Naive thymus-derived CD4-positive, alpha-beta T cell (primary cell): ENCODE measurements at places on chromosomes 4 and X.

DNA sequence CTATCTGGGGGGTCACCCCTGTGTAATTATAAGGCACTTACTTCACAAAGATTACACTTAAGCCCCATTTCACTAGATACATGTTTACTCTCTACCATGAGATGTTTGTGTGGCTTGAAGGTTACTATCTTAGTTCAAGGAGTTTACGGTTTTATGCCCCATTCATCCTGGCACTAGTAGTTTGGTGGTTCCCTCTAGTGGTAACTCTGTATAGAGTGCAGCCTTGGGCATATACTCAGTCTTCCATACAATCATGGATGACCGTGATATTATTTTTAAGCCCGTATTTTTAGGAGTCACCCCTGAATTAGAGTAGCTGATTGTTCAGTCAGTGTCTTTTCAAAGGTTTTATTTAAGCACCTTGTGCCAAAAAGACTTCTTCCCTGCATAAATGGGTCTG, 109.9 kb upstream of the FAM47C start:
- no peaks in the 10 kb centered on the region for H3K36me3 ChIP-seq
- H3K4me1 ChIP-seq: no peaks in the 10 kb centered on the region
- no peak overlapping the region for H3K27ac ChIP-seq
- no peak overlapping the region for H3K4me3 ChIP-seq

GRCh38 chrX:111180750-111181240, 84.8 kb downstream of the PAK3 start:
- H3K36me3 ChIP-seq: no peaks in the 10 kb centered on the region
- no peak overlapping the region for H3K27ac ChIP-seq
- H3K4me3 ChIP-seq: no peak overlapping the region
- no peak for DNase-seq

DNA sequence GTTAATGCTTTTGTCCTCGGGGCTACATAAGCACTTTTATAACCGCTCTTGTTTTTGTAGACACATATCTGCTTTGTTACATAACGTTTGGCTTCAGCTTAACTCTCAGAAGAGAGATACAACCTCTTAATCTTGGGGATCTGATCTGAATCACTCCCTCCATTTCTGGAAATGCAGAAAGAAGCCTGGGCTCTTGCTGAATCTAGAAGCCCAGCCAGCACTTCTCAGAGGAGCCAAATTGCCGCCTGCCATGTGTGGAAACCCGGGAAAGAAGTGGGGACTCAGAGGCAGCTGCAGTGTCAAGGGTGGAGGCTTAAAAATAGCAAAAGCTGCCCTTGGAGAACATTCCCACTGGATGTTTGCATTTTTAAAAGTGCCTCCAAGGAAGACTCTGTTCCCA, 69.3 kb upstream of the LDB2 start:
- no peak for DNase-seq
- no peak overlapping the region for H3K27ac ChIP-seq
- no peaks in the 10 kb centered on the region for H3K36me3 ChIP-seq
- no peak overlapping the region for H3K4me3 ChIP-seq
- H3K4me1 ChIP-seq: no peaks in the 10 kb centered on the region

GRCh38 chrX:102976793-102977495, 39.9 kb downstream of the RAB40AL start:
- no peak overlapping the region for H3K4me3 ChIP-seq
- H3K4me1 ChIP-seq: no peaks in the 10 kb centered on the region
- H3K36me3 ChIP-seq: no peaks in the 10 kb centered on the region
- DNase-seq: no peak

- no peaks in the 10 kb centered on the region for H3K4me1 ChIP-seq
- H3K4me3 ChIP-seq: no peak overlapping the region
Observed at GRCh38 chrX:37686369-37686995, 891 bp downstream of the XK start.

DNA sequence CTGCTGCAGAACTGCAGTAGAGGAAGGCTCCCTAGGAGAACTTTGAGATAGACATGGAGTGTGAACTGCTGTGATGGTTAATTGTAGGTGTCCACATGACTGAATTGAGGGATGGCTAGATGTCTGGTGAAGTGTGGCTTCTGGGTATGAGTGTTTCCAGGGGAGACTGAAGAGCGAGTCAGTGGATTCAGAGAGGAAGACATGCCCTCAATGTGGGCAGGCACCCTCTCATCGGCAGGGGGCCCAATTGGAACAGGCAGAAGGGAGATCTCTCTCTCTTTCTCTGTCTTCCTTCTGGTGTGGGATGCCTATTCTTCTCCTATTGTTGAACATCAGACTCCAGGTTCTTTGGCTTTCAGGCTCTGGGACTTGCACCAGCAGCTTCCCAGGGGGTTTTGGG, 304.7 kb upstream of the GATB start:
- H3K27me3 ChIP-seq: no peaks in the 10 kb centered on the region
- no peak overlapping the region for H3K27ac ChIP-seq
- peak; percentile 22 for DNase-seq
- H3K4me3 ChIP-seq: no peak overlapping the region
- no peaks in the 10 kb centered on the region for H3K36me3 ChIP-seq

DNA sequence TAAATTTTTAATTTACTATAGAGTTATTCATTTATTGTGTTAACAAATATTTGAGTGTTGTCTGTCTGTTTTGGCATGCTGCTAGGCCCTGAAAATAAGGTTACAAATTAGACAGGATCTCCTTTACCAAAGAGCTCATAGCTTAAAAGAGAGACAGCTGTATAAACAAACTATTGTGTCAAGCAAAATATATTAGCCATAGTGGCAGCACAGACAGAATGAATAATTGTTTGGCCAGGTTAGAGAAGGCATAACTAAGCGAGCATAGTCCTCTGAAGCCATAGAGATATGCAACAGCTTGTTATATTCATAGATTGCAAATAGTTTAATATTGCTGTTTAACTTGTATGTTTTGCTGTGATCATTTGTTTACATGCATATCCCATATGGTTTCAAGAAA, 66.7 kb upstream of the NDUFC1 start:
- H3K36me3 ChIP-seq: peaks cover 47% of the 10 kb centered on the region
- H3K4me3 ChIP-seq: no peak overlapping the region
- DNase-seq: no peak
- no peak overlapping the region for H3K27ac ChIP-seq
- no peaks in the 10 kb centered on the region for H3K27me3 ChIP-seq

DNA sequence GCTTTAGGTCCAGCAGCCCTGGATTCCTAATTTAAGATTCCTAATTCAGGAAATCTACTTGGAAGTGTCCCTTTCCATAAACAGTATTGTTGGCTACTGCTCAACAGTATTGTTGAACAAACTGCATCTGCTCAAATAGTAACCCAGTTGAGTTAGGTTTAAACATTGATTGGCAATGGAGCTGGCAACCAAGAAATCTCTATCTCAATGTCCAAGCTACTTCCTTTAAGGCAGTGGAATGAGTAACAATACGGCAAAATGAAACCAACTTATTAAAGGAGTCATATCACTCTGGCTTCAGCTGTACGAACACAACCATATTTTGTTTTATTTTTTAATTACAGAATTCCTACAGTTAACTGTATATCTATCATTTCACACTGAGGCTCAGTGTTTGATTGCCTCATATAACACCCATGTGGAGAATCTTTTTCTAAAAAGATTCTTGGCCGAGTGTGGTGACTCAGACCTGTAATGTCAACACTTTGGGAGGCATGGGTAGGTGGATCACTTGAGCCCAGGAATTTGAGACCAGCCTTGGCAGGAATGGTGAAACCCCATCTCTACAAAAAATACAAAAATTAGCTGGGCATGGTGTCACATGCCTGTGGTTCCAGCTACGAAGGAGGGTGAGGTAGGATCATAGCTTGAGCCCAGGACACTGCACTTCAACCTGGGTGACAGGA, 71.7 kb upstream of the IL13RA1 start:
- H3K27ac ChIP-seq: no peak overlapping the region
- H3K36me3 ChIP-seq: peaks cover 7% of the 10 kb centered on the region
- no peak overlapping the region for H3K4me3 ChIP-seq
- no peaks in the 10 kb centered on the region for H3K27me3 ChIP-seq

GRCh38 chrX:135973025-135973547, 702 bp downstream of the MMGT1 start:
- H3K4me1 ChIP-seq: peaks cover 17% of the 10 kb centered on the region
- no peaks in the 10 kb centered on the region for H3K27me3 ChIP-seq
- no peak for DNase-seq
- H3K27ac ChIP-seq: peak overlapping the region; percentile 83
- H3K36me3 ChIP-seq: no peaks in the 10 kb centered on the region

GRCh38 chrX:10062352-10062751, 94.4 kb upstream of the CLCN4 start:
- no peaks in the 10 kb centered on the region for H3K36me3 ChIP-seq
- H3K27me3 ChIP-seq: no peaks in the 10 kb centered on the region
- no peak for DNase-seq
- H3K4me1 ChIP-seq: no peaks in the 10 kb centered on the region
- H3K4me3 ChIP-seq: no peak overlapping the region
- H3K27ac ChIP-seq: no peak overlapping the region

- H3K36me3 ChIP-seq: no peaks in the 10 kb centered on the region
- H3K4me1 ChIP-seq: no peaks in the 10 kb centered on the region
- no peak overlapping the region for H3K4me3 ChIP-seq
- no peaks in the 10 kb centered on the region for H3K27me3 ChIP-seq
Observed at GRCh38 chrX:6768881-6769280, 234.0 kb upstream of the VCX3A start.

DNA sequence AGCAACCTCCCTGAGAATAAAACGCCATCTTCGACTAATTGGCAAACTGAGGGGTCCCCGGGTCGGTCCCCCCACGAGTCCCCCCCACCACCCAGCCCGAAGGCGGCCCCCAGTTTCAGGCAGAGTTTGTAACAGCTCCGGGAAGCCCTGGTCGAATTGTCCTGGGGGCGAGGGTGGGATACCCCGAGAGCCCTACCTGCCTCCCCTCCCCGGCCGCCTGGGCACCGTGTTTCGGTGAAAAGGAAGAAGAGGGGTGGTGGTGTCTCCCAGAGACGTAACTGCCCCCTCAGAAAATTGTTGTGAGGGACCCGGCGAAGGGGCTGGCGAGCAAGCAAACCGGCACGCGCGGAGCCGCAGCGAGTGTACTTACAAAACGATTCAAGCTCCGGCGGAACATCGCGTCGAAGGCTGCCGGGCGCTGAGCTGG, 1.2 kb downstream of the ATP11C start:
- peak overlapping the region; percentile 55 for H3K4me3 ChIP-seq
- H3K36me3 ChIP-seq: peaks cover 4% of the 10 kb centered on the region
- DNase-seq: no peak
- H3K27me3 ChIP-seq: no peaks in the 10 kb centered on the region
- no peaks in the 10 kb centered on the region for H3K4me1 ChIP-seq

DNA sequence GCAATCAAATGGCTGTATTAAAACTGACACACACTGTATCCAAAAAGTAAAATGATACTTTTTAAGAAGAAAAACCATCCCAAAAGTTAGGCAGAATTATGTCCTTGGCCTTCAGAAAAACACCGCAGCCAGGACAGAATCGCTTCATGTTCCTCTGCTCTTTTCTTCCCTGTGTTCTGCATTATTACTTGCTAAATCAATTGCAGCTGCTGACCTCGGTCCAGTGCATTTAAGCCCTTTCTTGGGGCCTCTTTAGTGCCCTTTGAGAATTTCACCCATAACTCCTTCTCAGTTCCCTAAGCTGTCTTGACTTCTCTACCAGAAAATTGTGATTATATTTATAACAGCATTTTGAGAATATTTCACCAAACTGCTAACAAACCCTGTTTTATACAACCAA, 696.9 kb downstream of the PCDH7 start:
- DNase-seq: no peak
- H3K27me3 ChIP-seq: no peaks in the 10 kb centered on the region
- H3K36me3 ChIP-seq: no peaks in the 10 kb centered on the region
- no peak overlapping the region for H3K27ac ChIP-seq
- no peaks in the 10 kb centered on the region for H3K4me1 ChIP-seq

GRCh38 chr4:159105761-159106243, 2.9 kb downstream of the RAPGEF2 start:
- H3K36me3 ChIP-seq: no peaks in the 10 kb centered on the region
- H3K4me3 ChIP-seq: no peak overlapping the region
- H3K4me1 ChIP-seq: peaks cover 8% of the 10 kb centered on the region
- H3K27ac ChIP-seq: no peak overlapping the region
- no peaks in the 10 kb centered on the region for H3K27me3 ChIP-seq

DNA sequence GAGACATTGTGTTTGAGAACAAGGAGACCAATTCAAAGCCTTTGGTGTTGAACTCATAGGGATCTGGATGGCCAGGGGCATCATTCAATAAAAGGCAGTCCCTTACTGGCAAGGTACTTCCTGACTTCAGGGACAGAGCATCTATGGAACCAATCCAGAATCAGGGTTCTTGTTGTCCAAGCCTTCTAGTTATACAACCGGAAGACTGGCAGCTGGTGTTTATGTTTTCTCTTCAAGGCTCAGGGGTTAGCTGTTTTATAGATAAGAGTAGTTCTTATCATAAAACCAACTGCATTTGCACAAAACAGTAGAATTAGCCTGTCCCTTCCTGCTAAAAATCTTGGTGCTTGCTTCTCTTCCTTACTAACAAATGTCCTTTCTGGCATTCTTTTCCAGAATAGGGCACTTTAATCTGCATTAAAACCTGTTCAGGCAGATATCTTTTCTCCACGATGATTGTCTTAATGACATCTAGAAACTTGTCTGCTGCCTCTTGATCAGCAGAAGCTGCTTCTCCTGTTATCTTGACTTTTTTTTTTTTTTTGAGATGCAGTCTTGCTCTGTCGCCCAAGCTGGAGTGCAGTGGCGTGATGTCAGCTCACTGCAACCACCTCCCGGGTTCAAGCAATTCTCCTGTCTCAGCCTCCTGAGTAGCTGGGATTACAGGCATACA, 38.4 kb upstream of the ARHGEF6 start:
- no peak overlapping the region for H3K4me3 ChIP-seq
- no peak for DNase-seq
- no peaks in the 10 kb centered on the region for H3K36me3 ChIP-seq
- no peak overlapping the region for H3K27ac ChIP-seq
- no peaks in the 10 kb centered on the region for H3K27me3 ChIP-seq
- no peaks in the 10 kb centered on the region for H3K4me1 ChIP-seq

GRCh38 chr4:152676052-152676854, 3.5 kb downstream of the TMEM154 start:
- no peak overlapping the region for H3K27ac ChIP-seq
- DNase-seq: no peak
- H3K4me3 ChIP-seq: no peak overlapping the region
- peaks cover 22% of the 10 kb centered on the region for H3K4me1 ChIP-seq

- H3K27ac ChIP-seq: no peak overlapping the region
- H3K4me3 ChIP-seq: no peak overlapping the region
- H3K4me1 ChIP-seq: no peaks in the 10 kb centered on the region
- DNase-seq: no peak
Observed at GRCh38 chr4:87227751-87228151, 7.3 kb upstream of the KLHL8 start.

- H3K27me3 ChIP-seq: no peaks in the 10 kb centered on the region
- no peaks in the 10 kb centered on the region for H3K4me1 ChIP-seq
- no peaks in the 10 kb centered on the region for H3K36me3 ChIP-seq
Observed at GRCh38 chr4:131348263-131348662, 1800.8 kb upstream of the PCDH10 start.
